ENCODE measurements at places on chromosomes 4 and X.

- DNase-seq = peak; percentile 15
Measured at GRCh38 chr4:48046059-48046458, 29.5 kb downstream of the NIPAL1 start.

- DNase-seq = no peak
Measured at GRCh38 chr4:141430686-141431085, 205.7 kb upstream of the IL15 start.

DNA sequence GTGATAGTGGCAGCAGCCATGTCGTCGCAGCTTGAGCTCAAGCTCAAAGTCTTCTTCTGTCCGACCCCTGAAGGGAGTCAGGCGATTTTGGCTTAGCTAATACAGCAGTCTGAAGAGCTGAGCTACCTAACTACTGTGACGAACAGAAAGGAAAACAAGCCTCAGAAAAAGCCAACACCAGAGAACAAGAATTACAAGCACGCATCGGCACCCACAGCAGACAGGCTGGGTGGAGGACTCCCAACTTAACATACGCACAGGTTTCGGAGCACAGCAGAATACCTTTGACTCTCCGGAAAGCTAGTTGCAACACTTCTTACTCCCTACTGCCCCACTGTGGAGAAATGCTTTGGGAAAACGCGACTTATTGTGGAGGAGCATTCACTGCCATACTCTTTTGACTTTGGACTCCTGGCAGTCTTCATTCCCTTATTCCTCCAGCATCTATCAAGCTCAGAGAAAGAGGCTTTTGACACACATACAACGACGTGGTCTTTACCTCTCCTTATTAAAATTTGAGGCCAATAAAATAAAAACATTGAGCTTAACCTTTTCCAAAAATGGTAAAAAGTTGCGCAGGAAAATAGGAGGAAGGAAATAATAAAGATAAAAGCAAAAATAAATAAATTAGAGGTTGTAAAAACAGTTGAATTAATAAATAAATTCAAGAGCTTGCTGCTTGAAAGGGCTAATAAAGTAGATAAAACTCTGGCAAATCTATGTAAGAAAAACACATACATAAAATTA lies 41.3 kb upstream of the GPC3 start:
- DNase-seq = peak; percentile 24

DNA sequence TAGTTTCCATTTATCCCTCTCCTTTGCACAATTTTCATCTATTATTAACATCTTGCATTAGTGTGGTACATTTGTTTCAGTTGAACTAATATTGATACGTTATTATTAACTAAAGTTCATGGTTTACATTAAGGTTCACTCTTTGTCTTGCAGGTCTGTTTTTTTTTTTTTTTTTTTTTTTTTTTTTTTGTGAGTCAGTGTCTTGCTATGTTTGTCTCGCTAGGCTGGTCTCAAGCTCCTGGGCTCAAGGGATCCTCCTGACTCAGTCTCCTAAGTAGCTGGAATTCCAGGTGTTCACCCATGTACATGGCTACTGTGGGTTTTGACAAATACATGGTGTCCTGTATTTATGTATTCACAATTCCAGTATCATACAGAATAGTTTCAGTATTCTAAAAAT lies 6.8 kb downstream of the TBC1D19 start:
- no peak for DNase-seq

DNA sequence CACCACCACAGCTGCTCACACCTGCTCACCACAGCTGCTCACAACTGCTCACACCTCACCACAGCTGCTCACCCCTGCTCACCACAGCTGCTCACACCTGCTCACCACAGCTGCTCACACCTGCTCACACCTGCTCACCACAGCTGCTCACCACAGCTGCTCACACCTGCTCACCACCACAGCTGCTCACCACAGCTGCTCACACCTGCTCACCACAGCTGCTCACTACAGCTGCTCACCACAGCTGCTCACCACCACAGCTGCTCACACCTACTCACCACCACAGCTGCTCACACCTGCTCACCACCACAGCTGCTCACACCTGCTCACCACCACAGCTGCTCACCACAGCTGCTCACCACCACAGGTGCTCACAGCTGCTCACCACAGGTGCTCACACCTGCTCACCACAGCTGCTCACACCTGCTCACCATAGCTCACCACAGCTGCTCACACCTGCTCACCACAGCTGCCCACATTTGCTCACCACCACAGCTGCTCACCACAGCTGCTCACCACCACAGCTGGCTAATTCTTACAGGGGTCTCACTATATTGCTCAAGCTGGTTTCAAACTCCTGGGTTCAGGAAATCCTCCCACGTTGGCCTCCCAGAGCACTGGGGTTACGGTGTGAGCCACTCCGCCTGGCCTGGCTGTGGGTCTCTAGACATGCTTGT lies 30.4 kb upstream of the CPLX1 start:
- no peak for DNase-seq

DNA sequence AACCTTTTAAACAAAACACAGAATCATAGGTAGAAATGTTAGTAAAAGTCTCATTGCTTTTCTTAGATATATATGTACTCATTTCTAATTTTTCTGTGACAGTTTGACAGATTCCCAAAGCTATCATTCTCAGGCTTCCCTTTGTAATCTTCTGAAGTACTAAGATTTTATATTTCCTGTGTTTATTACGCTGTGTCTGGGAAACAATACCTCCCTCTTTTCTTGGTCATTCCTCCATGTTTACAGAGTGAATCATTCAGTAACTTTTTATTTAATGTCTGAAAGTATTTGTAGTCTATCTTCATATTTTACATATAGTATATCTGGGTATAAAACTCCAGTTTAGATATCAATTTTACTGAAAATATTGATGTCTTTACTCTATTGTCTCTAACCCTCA lies 1826.3 kb upstream of the IGFBP7 start:
- DNase-seq = no peak

GRCh38 chr4:186318481-186318880 lies 52.5 kb downstream of the F11 start:
- no peak for DNase-seq

DNA sequence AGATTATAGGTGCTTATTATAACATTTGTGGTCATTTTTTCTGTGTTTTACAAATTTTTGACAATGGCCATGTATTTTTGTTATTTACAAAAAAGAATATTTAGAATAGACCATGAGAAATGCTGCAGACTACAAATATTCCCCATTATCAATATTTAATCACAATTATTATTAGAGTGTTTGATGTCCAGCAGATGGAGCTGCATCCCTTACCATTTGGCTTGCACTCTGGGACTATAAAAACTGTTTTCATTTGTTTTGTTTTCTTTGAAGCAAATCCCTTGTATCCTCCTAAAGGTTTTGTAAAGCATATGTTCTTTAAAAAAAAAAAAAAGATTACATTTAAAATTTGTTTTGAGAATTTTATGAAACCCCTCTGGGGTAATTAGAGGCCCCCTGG lies 85.6 kb upstream of the CXorf66 start:
- no peak for DNase-seq

GRCh38 chr4:60589425-60589824 lies 610.7 kb upstream of the ADGRL3 start:
- peak; percentile 3 for DNase-seq

- DNase-seq = no peak
Measured at GRCh38 chr4:3239998-3240920, 8.7 kb upstream of the MSANTD1 start.

- DNase-seq = no peak
Measured at GRCh38 chr4:95058991-95059390, 301.2 kb downstream of the BMPR1B start.

DNA sequence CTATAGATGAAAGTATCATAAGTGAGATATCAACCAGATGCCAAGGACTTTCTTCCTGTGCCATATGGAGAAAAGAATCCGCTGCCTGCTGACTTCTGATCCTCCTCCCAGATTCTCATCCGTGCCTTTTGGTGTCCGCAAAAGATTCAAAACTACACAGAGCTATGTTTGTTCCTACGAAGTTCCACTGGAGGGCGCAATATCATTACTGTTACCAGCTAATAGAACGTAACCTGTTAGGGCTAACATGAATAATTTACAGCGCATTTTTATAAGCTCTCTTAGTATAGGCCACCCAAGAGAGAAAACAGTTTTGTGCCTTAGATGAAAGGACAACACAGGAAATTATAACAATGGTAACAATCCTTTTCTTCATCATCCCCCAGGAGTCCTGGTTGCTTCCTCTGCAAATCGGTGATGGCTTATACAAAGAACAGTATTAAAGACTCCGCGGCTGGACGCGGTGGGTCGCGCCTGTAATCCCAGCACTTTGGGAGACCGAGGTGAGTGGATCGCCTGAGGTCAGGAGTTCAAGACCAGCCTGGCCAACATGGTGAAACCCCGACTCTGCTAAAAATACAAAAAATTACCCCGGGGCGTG lies 22.8 kb upstream of the CENPVL3 start:
- DNase-seq = peak; percentile 32

GRCh38 chrX:133497356-133497755 lies 82.1 kb upstream of the GPC4 start:
- DNase-seq = no peak

DNA sequence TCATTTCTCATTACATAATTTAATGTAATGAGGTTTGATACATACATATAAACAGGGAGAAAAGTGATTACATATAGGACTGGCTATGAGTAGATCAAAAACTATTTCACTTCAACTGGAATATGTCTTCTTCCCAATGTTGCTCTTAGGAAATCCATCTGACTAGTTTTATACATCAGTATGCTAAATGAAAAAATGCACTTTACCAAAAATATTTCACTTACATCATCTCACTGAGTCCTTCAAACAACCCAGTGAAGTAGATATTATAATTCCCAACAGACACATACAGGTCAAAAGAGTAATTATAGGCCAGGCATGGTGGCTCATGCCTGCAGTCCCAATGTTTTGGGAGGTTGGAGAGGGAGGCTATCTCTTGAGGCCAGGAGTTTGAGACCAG lies 215.9 kb downstream of the MID1 start:
- DNase-seq = no peak

DNA sequence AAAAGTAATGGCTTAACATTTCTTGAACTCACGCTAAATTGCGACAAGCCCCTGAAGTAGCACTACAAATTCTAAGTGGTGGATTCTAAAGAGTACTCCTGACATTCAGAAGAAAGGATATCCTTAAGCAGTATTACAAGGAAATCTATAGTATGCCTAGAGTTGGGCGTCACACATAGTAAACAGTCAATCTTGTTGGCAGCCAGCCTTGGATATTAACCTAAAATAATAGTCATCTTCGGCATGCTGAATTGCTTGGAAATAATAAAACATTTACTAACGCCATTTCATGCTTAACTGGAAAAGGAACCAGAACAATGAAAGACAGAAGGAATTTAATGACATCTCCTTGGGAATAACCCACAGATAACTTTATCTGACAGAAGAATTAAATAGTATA lies 18.6 kb downstream of the ATP8A1 start:
- no peak for DNase-seq

- peak; percentile 55 for DNase-seq
Measured at GRCh38 chrX:2658585-2659292, 32.4 kb upstream of the CD99 start.

- no peak for DNase-seq
Measured at GRCh38 chr4:66275411-66276038, 605.2 kb upstream of the EPHA5 start.

DNA sequence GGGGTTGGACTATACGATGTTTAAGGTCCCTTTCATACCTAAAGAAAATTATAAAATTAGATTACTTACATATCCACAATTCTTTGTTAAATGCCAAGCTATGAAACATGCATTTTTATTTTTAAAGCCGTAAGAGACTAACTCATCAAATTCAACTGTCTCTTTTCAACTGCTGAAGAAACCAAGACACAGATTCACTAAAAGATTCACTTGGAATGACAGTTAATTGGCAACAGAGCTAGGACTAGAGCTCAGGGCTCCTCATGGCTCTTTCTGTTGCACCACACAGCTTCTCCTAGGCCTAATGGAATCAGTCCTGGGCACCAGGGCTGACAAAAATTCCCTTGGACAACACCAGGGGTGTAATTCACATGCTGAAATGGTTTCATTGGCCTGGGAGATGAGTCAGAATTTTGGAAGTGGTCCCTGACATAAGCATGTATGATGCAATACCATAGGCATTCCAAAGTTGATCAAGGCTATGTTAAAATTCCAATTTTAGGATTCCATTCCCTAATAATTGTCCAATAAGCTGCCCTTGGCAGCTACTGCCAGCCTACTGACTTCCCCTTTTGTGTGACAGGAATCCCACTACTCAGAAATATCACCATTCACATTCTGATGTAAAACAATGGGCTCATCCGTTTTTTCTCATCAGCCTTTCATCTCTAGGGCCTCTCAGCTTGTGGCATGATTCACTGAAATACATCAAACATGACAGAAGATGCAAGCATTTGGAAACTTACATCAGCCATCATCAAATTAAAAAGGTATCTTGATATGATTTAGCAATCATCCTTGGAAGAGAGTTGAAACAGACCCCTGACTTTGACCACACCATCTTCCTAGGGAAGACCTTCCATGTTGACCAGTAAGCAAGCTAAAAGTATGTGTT lies 54.2 kb downstream of the PLAC1 start:
- no peak for DNase-seq

- DNase-seq = peak; percentile 73
Measured at GRCh38 chrX:66638591-66639500, at the start of gene EDA2R. EDA2R (minus strand) TSS chrX:66639078; CDS start chrX:66616020, 23,058 bp downstream.

DNA sequence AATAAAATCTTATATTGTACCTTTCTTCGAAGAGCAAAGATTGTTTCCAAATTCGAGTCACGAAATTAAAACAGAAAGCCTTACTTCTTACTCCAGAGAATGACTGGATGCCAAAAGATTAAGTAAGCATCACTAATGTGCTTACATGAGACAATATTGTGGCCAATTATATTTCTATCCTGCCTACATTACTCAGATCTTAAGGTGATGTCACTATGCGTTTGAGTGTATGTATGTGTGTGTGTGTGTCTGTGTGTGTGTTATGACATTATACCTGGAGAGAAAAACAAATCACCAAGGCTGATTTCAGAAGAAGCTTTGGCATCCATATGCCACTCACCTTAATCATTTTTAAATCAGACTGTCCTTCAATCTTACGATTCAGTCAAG lies 556.3 kb downstream of the PPARGC1A start:
- no peak for DNase-seq

DNA sequence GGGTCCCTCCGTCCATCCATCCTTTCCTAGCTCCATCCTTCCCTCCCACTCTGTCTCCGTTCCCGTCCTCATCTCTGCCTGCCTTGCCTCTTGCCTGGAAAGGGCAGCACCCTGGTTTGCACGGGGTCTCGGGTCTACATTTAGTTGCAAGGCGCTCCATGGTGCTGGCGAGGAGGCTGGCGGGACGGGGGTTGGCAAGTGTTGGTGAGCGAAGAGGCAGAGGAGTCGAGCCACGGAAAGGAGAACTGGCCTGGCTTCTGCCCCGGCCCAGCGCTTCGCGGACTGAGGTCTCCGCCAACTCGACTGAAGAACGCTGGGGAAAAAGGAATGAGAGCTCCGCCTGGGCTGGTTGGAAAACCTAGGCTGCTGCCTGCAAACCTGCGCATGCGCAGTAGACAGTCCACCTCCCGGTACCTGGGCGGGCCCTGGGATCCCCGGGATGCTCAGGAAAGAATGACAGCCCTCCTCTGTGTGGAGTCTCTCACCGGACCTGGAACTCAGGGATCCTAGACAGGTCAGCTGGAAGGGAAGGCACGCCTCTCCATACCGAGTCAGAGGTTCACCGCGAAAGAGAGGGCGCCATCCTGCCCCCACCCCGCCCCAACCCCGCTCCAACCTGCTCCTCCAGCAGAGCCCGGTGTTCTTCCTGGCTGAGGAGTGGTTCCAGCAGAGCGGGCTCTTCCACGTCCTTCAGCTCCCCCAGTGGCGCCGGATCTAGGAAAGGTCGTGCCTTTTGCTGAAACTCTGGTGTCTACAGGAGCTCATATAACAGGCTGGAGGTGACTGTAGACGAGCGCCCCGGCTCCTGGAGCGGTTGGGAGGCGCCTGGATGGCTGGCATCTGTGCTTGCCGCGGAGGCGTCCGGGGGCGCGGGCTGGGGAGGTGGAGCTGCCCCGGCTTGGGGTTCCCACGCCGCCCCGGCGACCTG lies 6.0 kb downstream of the FRG2 start:
- DNase-seq = peak; percentile 17

All from KBM-7 (cell line).